ENCODE measurements at places on chromosomes 6 and 20.

DNA sequence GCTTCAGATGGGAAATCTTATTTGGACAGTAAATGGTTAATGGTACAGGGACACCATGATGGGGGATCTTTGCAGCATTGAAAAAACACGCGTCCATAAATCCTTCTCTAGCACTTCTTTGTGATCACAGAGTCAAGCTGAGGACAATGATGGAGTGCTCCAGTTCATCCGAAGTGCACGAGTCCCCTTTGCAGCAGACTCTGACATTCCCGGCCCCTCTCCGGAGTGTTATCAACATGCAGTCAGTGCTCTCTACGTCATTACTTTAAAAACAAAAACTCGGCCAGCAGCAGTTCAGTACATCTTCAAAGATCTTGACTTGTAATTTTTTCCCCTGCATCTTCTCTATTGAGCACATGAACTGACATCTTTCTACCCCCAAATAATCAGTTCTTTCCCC is 185.5 kb upstream of the AKAP12 start:
- DNase-seq: no peak

- no peak for DNase-seq
Observed at GRCh38 chr6:63097222-63097621, 114.0 kb upstream of the FKBP1C start.

- DNase-seq: no peak
Observed at GRCh38 chr20:50911716-50912115, 19.5 kb downstream of the ADNP start.

DNA sequence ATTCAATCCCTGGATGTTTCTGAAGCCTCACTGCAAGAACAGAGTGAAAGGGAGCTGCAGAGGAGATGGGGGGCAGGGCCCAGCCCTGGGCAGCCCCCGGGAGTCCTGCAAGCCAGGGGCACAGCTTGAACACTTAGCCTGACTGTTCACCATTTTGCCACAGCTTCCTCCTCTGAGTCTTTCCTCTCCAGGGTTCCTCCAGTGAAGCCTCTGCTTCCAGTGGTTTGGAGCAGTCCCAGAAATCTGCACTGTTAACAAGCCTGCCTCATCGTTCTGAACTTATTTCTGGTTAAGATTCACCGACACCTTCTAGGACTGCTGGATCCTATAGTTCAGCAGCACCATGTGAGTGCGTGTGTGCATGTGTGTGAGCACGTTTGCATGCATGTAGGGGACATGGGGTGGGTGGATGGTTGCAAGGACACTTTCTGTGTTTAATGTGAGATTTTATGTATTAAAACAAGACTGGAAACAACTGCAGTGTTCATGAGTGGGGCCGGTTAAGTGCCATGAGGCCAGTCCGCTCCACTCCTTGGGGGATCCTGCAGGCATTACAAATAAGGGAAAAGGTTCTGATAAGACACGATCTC is 24.6 kb downstream of the CEBPB start:
- no peak for DNase-seq

DNA sequence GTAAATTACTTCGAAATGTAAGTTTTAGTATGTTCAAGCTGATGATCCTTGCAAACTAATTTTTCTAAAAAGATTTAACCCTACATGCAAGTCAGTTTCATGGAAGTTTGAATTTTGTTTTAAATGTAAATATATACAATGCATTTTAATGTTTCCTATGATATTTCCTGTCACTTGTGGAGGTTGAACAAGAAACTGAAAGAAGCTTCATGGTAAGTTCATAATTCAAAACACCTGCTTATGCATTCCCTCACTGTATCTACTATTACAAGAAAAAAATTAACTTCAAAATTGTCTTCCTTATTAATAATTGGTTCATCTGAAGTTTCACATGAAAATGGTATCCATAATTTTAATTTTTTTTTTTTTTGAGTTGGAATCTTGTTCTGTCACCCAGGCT is 24.8 kb downstream of the KIF6 start:
- DNase-seq: no peak

- DNase-seq: no peak
Observed at GRCh38 chr6:31479933-31480535, 17.9 kb upstream of the MICB start.

GRCh38 chr6:39776581-39776980 is 15.6 kb upstream of the DAAM2 start:
- DNase-seq: no peak

DNA sequence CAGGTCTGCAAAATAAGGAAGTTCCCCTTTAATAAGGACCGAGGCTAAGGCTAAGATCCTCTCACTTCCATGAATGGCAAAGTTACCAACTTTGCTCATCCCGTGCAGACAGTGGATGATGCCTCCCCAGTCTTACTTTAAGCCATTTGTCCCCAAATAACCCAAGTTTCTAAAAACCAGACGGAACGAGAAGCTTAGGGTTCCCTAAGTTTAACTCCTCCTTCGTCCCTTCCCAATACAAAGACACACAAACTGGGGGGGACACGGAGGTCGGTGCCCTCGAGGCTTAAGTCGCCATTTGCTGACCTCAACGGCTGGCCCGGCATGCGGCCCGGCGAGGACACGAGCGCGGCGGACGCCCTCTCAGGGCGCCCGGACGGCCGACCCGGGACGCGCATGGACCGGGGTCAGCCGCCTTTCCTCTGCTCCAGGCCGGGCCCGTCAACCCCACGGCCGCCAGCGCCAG is 527 bp downstream of the FBXO30 start:
- no peak for DNase-seq

DNA sequence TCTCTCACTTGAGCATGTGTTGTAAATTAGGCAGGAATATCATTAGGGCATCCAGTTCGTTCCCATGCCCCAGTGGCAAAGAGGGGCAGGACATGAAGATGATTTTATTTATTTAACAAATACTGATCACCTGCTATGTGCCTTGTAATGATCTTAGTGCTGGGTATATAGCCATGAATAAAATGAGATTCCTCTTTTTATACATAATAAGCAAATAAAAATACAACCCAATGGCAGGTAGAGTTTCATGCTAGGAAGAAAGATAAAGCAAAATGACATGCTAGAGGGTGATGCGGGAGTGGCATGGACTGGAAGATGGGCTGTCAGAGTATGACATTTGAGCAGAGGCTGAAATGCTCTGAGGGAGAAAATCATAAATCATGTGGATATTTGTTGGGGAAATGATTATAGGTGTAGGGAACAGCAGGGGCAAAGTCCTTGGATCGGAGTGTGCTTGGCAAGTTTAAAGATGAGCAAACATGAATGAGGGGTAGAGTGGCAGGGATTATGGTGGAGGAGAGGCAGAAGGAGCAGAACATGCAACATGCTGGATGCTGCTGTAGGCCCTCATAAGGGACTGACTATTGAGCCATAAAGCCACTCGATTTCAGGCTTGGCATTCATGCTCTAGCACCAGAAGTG is 342.1 kb downstream of the PLCB1 start:
- no peak for DNase-seq

DNA sequence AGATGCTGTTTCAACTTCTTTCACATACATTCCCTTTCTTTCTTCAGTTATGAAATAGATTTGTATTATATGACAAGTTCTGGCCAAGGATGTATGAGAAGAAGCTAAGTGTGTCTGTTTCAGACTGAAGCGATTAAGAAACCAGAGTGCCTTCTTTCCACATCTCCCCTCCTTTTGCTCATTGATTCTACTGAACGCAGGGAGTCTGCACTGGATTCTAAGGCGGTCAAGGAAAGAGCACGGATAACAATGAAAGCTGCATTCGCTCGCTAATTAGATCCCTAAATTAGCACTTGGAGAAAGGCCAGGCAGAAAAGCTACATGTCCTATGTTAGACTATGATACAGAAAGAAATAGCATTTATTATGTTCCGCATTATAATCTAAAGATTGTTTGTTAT is 267.7 kb downstream of the HAO1 start:
- DNase-seq: no peak

- DNase-seq: no peak
Observed at GRCh38 chr6:90537027-90537426, 49.8 kb downstream of the MAP3K7 start.

- no peak for DNase-seq
Observed at GRCh38 chr6:48535582-48536009, 424.6 kb upstream of the PTCHD4 start.

DNA sequence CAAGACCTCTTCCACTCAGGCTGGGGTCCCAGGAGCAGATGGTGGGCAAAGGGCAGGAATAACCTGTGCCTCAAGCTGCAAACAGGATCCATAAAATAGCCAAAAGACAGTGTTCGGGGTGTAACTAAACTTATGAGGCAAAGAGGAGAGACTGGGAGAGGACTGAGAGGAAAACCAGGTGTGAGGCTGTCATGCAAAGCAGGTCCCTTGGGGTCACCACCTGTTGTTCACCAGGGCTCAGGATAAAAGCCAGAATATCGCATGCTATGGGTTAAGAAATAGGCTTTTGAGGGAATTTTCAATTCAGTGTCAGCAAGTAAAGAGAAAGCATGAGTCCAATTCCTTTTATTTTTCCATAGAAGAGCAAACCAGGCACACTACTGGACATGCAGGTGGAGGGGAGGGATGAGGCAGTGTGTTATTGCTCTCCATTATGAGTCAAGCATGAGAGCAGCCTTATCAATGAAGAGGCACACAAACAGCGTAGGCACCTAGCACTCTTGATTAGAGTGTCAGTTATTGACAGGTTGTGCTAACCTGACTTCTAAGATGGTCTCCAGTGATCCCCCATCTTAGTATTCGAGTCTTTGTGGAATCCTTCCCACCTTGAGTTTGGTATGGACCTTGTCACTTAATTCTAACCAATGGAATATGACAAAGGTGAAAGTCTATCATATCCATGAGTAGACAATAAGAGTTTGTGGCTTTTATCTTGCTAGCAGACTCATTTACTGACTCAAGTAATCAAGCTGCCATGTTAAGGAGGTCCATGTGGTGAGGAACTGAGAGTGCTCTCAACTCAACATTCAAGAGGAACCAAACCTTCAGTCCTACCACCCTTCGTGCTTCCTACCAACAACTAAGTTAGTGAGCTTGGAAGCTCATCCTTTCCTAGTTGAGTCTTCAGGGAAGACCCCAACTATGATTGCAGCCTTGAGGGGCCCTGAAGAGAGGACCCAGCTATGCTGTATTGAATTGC is 18.8 kb downstream of the HLA-E start:
- DNase-seq: no peak

DNA sequence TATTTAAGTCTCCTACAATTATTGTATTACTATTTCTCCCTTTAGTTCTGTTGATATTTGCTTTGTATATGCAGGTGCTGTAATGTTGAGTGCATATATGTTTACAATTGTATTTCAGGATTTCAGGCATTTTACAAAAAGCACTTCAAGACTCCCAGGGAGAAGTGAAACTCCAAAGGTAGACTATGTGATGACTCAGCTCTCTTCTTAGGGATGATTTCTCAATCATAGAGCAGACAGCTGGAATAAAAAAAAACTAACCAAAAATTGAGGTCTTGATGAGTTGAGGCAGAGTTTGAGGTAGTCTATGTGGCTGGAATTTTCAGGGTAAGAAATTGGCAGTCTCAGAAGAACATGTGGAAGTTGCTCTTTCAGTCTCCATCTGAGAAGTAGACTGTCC is 786.1 kb downstream of the TFAP2A start:
- no peak for DNase-seq

GRCh38 chr6:121338366-121338765 is 4.1 kb upstream of the TBC1D32 start:
- DNase-seq: no peak

DNA sequence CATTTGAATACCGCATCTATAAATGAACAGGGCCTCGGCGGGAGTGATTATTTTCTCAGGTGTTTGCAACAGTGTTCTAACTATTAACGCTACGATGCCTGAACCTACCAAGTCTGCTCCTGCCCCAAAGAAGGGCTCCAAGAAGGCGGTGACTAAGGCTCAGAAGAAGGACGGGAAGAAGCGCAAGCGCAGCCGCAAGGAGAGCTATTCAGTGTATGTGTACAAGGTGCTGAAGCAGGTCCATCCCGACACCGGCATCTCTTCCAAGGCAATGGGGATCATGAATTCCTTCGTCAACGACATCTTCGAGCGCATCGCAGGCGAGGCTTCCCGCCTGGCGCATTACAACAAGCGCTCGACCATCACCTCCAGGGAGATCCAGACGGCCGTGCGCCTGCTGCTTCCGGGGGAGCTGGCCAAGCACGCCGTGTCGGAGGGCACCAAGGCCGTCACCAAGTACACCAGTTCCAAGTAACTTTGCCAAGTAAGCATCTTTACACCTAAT is 70.9 kb downstream of the HFE start:
- DNase-seq: no peak

- no peak for DNase-seq
Observed at GRCh38 chr6:111852725-111853124, 20.5 kb downstream of the FYN start.

- DNase-seq: no peak
Observed at GRCh38 chr6:22146931-22147701, 149.7 kb downstream of the PRL start.

GRCh38 chr6:36752886-36753506 is 55.4 kb downstream of the RAB44 start:
- DNase-seq: no peak

DNA sequence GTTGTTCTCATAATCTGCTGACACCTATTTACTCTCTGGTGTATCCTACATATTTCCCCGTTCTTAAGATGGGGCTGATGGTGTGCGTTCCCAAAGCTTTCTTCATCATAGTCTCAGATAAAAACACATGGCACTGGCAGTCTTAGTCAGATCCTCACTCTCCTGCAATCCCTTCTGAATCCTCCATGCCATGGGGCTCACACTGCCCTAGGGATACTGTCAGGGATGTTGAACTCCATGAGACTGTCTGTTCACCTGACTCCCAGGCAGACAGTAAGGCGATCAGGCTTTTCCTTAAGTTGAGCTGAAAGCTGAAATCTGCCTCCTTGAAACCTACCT is 76.0 kb downstream of the SLX4IP start:
- DNase-seq: no peak

GRCh38 chr6:157284738-157285421 is 38.4 kb downstream of the TMEM242 start:
- DNase-seq: no peak

DNA sequence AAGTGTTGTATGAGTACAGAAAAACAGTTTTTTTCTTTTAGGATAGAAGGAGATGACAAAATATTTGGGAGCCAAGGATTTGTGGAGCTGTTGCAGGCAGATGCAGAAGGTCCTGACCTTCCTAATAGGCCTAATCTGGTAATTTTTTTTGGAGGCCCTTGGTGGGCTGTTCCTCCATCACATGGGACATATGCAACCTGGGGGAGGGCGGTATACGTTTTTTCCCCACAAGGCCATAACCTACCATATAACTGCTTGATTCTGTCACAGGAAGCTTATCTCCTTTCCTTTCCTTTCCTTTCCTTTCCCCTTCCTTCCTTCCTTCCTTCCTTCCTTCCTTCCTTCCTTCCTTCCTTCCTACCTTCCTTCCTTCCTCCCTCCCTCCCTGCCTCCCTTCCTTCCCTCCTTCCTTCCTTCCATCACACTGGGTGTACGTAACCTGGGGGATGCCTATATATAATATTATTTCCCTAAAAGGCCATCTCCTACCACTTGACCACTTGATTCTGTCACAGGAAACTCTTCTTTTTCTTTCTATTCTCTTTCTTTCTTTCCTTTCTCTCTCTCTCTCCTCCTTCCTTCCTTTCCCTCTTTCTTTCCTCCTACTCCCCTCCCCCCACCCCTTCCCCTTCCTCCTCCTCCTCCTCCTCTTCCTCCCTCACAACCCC is 185.0 kb upstream of the KCNK16 start:
- DNase-seq: no peak
